H54 (cell line): ENCODE measurements at places on chromosomes 5 and 9.

GRCh38 chr5:134798468-134798867 is 39.9 kb downstream of the DDX46 start:
- DNase-seq = no peak

- DNase-seq = no peak
Observed at GRCh38 chr5:146891511-146891910, 13.0 kb upstream of the PPP2R2B start.

- DNase-seq = no peak
Observed at GRCh38 chr5:173204185-173204979, 30.6 kb downstream of the NKX2-5 start.

DNA sequence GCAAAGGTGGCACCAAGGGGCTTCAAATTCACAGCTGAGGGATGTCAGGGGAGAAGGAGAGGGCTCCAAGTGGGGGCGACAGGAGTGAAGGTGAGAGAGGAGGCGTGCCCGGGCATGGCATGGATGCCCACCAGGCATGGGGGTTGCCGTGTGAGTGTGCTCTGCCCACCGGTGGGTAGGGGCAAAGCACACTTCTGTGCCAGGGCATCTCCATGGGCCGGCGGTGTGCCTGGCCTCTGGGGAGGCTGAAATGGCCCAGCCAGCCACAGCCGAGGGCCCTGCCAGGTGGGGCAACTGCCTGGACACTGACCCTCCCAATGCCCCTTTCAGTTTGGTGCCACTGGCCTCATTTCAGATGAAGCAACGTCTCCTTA is 14.0 kb upstream of the RNU6ATAC start:
- DNase-seq = no peak

DNA sequence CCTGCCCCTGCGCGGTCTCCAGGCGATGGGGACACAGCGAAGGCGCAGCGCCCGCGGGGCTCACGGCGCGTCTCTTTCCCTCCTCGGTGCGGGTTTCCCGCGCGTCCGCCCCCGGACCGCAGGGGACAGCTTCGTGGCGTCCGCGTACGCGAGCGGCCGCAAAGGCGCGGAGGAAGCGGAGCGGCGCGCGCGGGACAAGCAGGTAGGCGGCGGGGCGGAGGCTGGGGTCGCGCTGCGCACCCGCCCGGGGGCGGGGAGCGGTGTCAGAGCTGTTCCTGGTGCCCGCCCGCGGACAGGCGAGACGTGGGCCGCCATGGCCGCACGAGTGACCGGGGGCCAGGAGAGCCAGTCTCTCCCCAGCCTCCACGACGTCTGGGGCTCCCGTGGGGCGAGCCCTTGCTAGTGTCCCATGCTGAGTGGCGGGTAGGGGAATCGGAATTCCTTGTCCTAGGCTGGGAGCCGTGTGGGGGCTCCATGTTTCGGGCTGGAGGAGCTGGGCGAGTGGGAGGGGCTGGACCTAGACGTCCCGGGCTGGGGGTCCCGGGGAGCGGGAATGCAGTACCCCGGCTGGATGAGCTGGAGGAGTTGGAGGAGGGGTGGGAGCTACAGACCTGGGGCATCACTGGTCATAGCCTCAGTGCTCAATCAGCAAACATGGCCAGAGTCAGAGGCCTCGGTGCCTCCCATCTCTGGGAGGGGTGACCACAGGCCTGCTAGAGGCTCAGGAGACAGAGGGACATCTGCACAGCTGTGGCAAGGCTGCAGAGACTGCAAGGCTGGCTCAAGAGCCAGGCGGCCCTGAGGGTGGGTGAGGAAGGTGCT is 968 bp downstream of the NKD2 start:
- DNase-seq = no peak

- no peak for DNase-seq
Observed at GRCh38 chr5:140881889-140882590, at the start of gene PCDHA13. Gene PCDHA13, plus strand, starts transcription at chr5:140882124. Its CDS starts 145 bp downstream, at chr5:140882269.

DNA sequence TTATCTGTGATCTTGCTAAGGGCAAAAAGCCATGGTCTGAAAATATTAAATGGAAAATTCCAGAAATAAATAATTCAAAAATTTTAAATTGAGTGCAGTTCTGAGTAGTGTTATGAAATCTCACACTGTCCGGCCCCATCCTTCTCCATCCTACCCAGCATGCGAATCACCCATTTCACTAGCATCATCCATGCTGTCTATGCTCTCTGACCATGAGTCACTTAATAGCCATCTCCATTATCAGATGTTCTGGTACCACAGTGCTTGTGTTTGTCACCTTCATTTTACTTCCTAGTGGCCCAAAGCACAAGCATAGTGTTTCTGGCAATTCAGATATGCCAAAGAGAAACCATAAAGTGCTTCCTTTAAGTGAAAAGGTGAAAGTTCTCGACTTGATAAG is 63.3 kb upstream of the SMC5 start:
- no peak for DNase-seq

GRCh38 chr9:106102821-106103220 is 408.5 kb downstream of the TMEM38B start:
- DNase-seq = no peak

GRCh38 chr9:100229561-100229960 is 123.2 kb downstream of the TEX10 start:
- DNase-seq = no peak

DNA sequence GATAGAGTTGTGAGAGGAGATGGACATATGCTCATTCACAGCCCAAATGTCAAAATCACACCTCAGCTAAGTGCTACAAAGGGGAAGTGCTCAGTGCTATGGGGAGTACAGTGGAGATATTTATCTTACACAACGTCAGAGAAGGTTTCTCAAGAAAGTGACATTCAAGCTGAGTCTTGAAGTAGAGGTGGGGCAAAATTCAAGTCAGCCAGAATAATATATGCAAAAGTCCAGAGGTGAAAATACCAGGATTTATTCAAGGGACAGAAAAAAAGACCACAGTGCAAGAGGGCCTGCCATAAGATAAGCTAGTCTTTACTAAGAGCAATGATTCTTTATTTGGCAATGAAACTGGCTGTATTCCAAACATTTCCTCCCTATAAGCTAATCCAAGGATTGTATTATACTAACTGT is 327.8 kb upstream of the PIK3R1 start:
- DNase-seq = no peak

GRCh38 chr5:111984044-111984443 is 227.1 kb upstream of the NREP start:
- DNase-seq = no peak

- no peak for DNase-seq
Observed at GRCh38 chr9:130423272-130423671, 21.5 kb upstream of the ASS1 start.

DNA sequence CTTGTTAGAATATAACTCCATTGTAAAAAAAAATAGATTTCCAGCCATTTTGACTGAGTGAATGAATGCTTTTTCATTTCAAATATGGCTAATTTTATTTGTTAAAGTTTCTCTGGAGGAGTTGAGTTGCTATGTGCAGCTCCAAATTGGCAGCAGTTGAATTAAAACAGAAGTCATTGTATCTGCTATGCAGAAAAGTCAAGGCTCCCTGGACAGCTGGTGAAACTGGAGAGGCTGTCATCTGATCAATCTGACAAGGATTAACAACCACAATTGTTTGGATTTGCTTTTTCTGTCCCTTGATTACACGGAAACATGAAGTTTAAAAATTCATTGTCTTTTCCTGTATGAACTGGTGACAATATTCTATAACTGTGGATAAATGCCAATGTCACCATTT is 713.9 kb downstream of the EFNA5 start:
- DNase-seq = no peak

GRCh38 chr5:30600892-30601291 is 592.6 kb upstream of the CDH6 start:
- no peak for DNase-seq

- no peak for DNase-seq
Observed at GRCh38 chr5:52945040-52945439, 44.1 kb upstream of the ITGA2 start.

- no peak for DNase-seq
Observed at GRCh38 chr5:34891981-34892380, 23.3 kb downstream of the RAD1 start.

DNA sequence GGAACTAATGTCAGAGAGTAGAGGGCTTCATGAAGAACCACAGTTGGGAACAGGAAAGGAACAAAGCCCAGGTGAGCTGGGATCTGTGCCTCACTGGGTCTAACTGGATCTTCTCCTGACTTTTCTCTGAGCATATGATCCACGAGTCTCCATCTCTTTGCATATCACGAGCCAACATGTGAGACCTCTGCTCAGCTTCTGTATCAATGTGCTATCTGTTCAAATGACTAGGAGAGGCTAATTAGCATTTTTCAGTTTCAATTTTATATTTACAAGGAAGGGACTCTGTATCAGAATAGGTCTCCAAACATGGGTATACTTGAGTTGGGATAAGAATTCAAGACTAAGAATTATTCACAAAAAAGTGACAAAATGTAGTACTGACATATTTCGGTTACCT is 73.8 kb upstream of the SGCD start:
- DNase-seq = no peak

GRCh38 chr9:114372921-114373448 is 14.8 kb downstream of the AKNA start:
- no peak for DNase-seq

DNA sequence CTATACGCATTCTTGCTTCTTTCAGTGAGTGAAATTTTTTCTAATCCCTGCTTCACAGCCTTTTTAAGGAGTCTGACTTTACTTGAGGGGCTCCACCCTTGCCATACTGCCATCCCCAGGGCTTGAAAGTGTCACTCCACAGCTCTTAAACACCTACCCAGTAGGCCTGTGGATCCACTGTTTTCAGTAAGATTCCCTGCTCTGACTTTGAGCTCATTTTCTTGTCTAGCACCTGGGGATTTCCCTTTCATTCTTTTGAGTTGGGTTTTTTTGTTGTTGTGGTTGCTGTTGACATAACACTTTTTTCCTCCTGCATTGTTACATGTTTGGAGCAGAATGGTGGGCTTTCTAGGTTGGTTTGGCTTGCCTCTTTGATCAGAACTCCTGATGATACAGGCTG is 23.6 kb downstream of the SREK1IP1 start:
- no peak for DNase-seq

DNA sequence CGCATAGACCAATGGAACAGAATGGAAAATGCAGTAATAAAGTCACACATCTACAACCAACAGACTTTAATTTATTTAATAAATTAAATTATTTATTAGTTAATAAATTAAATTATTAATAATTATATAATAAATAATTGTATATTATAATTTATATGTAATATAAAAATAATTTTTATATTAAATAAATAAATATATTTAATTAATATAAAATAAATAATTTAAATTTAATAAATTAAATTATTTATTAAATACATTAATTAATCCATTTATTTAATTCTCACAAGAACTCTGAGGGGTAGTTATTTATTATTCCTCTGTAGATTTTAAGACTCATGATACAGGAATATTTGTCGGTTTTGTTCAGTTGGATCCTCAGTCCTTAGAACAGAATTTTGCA is 176.1 kb upstream of the ADAMTS19 start:
- DNase-seq = no peak

DNA sequence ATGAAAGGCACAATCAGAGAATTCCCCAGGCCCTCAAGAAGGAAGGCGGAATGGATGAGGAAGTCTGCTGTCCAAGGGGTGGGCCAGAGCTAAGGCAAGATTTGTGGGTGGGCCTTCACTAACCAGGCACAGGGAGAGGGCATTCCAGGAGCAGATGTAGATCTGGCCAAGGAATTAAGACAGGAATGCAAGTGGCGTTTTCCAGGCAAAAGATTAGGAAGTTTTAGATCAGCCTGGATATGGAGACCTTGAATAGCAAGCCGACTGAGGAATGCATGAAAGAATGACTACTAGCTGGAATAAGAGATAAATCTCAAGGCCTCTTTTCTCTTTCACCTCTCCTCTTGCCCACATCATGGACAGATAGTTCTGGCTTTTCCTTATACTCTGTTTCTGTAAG is 68.5 kb downstream of the GHR start:
- no peak for DNase-seq

GRCh38 chr5:32790411-32790951 is 79.4 kb downstream of the NPR3 start:
- no peak for DNase-seq

- DNase-seq = no peak
Observed at GRCh38 chr5:159412284-159413046, 82.2 kb upstream of the IL12B start.

DNA sequence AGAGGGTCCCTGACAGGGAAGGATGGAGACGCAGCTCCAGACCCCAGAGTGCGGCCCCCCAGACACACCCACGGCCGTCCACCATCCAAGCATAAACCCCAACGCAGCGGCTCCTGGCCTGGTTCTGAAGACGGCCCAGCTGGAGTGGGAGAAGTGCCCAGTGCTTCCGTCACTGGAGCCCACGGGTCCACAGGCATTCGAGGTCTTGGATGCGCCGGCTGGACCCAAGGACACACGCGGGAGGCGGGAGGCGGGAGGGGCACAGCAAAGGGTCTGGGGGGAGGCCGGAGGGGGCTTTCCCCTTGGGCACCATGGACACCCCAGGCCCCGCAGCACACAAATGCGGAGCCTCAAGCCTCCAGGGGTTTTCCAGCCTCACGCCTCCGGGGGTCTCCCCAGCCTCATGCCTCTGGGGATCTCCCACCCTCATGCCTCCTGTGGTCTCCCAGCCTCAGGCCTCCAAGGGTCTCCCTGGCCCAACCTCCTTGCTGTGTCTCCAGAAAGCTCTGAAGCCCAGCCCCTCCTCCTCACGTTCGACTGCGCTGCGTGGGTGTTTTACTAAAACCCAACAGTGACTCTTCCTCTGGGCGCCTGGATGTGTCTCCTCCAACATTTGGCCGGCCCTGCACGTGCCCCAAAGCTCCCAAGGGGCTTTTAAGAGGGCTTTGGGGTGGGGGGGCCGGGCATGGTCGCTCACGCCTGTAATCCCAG is 15.2 kb downstream of the EXD3 start:
- DNase-seq = no peak

- DNase-seq = no peak
Observed at GRCh38 chr5:106019261-106019660, 1651.5 kb downstream of the EFNA5 start.

GRCh38 chr9:124489222-124489621 is 18.0 kb downstream of the NR5A1 start:
- no peak for DNase-seq

DNA sequence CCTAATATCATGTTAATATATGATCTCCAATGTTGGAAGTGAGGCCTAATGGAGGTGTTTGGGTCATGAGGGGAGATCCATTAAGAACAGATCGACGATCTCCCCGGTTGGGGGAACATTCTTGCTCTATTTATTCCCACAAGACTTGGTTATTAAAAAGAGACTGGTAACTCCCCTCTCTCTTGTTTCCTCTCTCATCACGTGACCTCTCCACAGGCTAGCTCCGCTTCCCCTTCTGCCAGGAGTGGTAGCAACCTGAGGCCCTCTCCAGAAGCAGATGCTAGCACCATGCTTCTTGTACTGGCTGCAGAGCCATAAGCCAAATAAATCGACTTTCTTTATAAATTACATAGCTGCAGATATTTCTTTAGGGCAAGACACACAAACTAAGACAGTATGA is 794.4 kb downstream of the MTRR start:
- DNase-seq = no peak

DNA sequence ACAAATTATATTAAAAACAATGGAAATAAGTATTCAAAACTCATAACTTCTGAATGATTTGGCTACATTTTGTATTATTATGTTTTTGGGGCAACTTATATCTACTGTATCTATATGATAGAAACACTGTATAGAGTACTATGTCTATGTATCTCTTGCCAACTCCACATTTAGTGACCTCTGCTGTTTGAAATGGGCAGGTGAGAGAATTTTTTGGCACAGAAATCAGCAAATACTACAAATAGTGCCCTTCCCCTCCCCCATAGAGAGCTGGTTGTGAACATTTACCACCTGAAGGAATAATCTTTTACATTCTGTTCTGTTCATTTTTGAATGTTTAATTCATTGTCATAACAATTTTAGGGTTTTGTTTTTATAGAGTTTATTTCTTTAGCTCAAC is 545.3 kb downstream of the PDE4D start:
- DNase-seq = no peak

- DNase-seq = no peak
Observed at GRCh38 chr5:156476678-156477077, 149.7 kb downstream of the SGCD start.
